ENCODE measurements at places on chromosomes 3 and 15.
A peak's percentile ranks its signal among the peaks of the same experiment; 100 is the strongest.

- no peak for DNase-seq
Observed at GRCh38 chr3:194142156-194142910, 6.4 kb downstream of the HES1 start.

DNA sequence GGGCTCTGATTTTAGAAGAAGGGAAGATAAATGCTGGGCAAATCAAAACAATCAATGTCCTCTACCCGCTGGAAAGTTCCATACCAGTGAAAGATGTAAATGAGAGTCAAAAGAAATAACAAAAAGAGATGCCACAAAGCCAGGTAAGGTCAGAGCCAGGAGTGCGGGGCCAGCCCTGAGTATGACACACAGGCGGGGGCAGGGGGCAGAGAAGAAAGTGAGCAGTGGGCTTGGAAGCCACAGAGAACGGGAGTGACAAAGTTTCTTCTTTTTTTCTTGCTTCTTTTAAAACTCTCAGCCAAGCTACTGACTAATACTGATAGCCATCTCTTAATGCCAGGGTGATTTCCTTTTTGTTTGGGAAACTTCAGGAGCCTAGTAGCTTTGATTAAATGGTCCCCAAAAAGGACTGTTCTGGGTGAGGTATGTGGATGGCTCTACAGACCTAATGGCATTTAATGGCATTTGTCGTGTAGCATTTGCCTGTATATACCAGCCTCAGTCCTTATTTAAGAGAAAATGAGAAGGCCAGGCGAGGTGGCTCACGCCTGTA, 23.1 kb upstream of the TSEN2 start:
- no peak for DNase-seq

GRCh38 chr3:78969483-78969882, 798.3 kb downstream of the ROBO1 start:
- DNase-seq = no peak

DNA sequence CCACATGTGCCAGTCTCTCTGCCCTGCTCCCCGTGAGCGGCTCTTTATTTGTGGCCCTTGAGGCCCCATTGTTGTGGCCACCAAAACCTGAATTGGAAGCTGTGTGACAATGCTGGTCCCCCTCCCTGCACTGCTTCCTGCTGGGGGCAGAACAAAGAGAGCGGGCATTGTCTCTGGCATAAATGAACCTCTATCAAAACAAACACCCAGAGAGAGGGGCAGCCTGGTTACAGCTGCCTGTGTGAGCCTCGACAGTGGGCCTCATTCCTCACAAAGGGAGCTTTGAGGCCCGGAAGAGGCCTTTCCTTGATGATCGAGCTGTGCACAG, 152.9 kb downstream of the IGF1R start:
- peak; percentile 66 for DNase-seq

- no peak for DNase-seq
Observed at GRCh38 chr3:77137559-77137958, 97.7 kb downstream of the ROBO2 start.

DNA sequence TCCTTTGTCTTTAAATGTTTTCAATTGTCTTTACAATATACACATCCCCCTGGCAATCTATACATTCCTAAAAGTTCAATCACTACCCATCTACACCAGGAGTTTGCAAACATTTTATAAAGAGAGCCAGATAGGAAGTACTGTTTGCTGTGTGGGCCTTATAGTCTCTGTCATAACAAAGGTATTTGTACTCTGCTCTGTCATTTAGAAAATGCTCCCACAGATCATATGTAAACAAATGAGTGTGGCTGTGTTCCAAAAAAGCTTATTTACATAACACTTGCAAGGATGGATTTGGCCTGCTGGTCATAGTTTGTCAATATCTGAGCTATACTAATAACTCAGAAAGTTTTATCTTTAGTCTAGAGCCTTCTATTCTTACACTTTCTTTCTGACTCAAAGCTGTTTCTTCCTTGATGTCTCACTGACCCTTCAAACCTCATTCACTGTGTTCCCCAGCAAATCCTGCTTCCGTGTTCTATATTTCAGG, 511.9 kb downstream of the GBE1 start:
- no peak for DNase-seq

DNA sequence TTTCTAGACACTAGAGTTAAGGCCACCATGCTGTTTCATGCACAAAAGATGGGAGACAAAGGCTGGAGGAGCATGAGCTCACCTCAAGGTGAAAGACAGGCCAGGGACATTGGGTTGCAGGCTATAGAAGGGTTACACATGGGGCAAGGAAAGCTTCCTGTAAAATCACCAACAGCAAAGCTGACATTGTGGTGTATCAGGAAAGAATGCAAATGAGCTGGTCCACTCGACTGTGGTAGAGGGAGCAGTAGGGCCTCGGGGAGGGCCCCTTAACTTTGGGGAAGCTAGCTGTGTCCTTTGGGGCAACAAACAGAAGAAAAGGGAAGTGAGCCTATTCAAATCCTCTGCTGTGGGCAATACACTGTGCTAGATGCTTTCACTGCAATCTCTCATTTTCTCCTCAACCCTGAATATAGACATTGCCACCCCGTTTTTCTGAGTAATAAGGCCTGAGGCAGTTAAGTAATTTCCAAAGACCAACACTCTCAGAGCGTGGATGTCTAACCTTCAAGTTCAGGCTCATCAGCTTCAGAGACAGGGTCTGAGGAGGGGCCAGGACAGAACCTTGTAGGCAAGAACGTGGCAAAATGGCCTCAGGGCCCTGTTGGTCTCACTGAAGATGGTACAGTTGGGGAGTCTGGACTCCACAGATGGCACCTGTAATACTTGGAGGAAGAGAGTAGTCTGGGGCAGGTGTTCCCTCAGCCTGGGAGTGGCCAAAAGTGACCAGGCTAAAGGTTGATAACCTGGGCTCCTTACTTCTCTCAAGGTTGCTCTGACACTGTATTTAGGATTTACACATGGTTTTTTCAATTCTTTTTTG, 24.1 kb downstream of the CX3CR1 start:
- no peak for DNase-seq

DNA sequence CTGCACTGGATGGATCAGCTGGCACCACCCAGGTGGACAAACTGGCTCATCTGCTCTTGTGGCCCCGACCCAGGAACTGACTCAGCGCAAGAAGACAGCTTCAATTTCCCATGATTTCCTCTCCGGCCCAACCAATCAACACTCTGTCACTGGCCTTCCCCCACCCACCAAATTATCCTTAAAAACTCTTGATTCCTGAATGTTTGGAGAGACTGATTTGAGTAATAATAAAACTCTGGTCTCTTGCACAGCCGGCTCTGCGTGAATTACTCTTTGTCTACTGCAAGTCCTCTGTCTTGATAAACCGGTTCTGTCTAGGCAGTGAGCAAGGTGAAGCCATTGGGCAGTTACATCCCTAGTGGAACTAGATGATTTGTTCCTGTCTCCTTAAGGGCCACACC, 16.1 kb downstream of the BDH1 start:
- no peak for DNase-seq

GRCh38 chr3:12659316-12660015, 4.5 kb downstream of the RAF1 start:
- DNase-seq = no peak

DNA sequence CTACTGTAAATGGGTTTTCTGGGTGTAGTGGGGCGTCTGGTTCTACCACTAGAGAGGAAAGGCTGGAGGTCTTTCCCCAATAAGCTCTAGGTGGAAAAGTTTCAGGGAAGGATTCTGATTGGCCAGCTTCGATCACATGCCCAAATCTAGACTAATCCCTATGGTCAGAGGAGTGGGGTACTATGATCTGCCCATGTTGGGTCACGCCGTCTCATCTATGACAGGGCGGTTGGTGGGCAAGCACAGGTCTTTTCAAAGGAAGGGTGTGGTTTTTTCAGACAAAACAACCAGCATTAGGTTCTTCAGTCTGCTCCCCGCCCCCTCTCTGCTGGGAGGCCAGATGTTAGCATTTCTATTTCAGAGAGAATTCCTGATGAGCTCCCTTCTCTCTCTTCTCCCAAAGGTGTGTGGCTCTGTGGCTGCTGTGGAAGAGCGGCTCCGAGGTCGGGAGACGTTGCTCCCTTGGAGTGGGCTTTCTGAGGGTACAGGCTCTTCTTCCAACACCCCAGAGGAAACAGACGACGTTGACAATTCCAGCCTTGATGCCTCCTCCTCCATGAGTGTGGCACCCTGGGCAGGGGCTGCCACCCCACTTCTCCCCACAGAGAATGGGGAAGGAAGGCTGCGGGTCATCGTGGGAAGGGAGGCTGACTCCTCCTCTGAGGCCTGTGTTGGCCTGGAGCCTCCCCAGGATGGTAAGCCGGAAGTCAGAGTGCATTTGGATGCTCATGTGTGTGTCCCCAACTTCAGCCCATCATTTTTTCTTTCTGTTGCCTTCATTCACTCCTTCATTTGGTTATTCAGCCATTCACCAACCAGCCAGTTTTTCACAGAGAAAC, 9.7 kb upstream of the TATDN2 start:
- DNase-seq = no peak

DNA sequence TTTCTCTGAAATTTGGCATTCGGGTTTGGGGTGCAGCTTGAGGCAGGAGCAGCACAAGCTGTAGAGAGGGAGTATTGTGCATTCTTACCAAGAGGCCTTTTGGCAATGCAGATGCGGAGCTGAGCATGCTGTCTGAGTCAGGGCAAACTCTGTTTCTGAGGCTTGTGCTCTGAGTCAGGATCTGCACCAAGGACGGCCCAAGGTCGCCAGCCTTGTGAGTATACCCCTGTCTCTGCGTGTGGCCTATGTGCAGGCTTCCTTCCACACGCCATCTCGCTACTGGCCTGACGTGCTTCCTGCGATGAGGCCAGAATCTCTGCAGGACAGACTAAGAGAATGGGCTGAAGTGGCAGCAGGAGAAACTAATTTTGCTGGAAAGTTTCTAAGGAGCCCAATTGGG, 83.8 kb upstream of the ROPN1 start:
- no peak for DNase-seq

GRCh38 chr3:182455011-182455410, 338.3 kb upstream of the ATP11B start:
- no peak for DNase-seq

DNA sequence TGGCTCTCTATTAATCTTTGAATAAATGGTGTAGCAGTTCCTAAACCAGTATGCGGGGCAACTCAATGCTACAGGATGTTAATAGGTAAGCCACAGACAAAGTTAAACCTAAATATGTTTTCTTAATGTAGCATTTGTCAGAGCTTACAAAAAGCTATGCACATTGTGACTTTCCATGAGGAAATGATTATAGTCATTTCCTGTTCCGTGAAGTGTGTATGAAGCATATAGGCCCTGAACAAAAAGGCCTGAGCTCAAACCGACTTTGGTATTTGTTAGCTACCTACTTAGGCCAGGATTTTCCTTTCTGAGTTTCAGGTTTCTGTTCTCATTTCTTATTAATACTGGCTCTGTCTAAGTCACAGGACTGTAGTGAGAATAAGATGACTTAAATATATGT, 14.2 kb downstream of the ZNF80 start:
- no peak for DNase-seq

DNA sequence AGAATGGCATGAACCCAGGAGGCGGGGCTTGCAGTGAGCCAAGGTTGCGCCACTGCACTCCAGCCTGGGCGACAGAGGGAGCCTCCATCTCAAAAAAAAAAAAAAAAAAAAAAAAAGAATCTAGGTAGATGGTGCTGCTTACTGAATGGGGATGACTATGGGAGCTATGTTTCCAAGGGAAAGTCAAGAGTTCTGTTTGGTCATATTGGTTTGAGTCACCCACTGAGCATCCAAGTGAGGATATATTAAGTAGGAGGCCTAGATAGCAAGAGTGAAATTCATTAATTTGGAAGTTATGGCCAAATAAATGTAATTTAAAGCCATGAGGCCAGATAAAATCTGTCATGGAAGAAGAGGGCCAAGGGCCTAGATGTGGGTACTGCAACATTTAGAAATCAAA, 9.0 kb upstream of the UACA start:
- no peak for DNase-seq

DNA sequence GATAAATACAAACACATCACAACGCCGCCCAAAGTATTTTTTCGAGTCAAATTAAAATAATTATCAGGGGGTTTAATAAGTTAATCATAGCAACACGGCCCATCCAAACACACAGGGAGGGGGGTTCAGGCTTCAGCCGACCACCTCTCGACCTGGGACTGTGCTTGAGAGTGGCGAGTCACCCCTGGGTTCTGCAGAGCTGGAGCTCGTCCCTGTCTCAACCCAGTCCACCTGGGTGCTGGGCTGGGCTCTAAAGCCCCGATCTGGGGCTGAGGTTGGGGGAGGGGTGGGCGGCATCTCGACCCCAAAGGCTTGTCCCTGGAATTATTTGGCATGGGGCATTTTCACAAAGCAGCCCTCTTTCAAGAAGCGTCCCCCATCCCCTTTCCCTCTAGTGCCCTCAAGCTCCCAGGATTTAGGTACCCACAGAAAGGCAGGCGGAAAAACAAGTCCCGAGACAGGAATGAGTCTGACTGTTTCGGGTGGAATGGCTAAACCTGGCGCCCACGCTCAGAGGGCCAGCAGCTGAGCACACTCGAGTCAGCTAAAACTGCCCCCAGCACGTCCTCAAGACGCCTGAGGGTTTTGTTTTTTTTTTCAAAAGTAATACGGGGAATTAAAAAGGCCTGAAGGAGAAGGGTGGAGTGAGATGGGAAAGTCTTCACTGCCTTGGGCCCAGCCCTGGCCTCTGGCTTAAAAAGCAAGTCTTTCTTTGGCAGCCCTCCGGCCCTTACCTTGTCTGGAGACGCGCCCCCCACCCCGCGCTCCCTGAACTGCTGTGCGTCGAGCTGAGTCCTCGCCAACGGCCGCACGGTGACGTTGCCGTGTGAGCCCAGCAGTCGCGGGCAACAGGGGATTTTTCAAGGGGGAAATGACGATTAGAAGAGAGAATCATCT, 32.5 kb downstream of the NR2F2 start:
- no peak for DNase-seq

- no peak for DNase-seq
Observed at GRCh38 chr15:49712846-49713450, 92.1 kb downstream of the DTWD1 start.

DNA sequence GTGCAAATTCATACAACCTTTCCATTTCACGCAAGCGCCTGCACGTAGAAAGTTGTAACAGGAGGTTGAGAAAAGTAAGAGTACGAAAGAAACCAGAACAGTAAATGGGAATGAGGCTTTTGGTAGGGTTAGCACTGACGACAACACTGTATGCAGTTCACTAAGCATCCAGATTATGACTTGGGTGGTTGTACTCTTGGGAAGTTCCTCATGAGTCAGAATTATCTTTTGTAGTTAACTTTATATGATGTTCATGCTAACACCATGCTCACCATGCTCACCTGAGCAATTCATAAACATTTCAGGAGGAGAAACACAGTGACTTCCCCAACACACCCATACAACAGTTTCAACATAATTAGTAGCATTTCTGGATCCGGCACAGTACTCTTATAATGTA, 3.0 kb upstream of the LPP start:
- DNase-seq = no peak

GRCh38 chr3:122058294-122058693, 3.1 kb downstream of the CD86 start:
- no peak for DNase-seq

- no peak for DNase-seq
Observed at GRCh38 chr3:53145713-53146080, 15.3 kb upstream of the PRKCD start.
